Stimulated activated CD4-positive, alpha-beta T cell treated with anti-CD3 and anti-CD28 coated beads, Interleukin-1b, Interleukin-23, amount 100 ng/mL, for 4 hours (primary cell): ENCODE measurements at places on chromosomes 3 and 15.

DNA sequence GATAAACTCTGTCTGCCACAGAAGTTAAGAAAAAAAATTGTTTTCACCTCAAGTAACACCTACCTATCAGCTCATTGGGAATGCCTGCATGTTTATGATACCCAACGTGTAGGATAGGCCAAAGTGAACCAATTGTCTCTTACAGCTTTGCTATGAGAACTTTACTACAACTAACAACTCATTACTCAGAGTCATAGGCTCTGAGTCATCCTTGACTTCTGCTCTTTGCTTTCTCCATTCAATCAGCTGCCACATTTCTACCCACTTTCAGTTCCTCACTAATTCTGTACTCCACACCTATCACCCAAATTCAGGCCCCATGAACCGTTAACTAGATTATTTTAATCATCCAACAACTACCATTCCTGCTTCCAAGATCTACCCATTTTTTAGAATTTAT is 843.9 kb downstream of the TUSC7 start:
- DNase-seq = no peak

DNA sequence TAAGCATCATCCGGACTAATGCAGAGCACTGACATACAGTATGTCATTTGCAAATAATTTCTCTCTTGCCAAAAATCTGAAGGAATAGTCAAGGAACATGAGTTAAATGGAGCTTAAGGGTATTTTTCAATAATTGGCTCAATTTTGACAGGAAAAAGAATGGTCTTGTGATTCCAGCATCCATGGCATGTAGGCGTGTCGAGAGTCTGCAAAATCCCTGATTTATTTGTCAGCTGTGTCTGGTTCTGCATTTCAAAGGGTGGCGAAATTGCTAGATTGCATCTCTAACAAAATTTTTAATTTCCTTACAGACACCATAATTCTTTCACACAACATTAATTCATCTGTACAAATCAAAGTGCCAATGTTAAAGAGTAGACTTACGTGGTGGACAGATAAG is 65.4 kb upstream of the TBC1D23 start:
- DNase-seq = no peak

DNA sequence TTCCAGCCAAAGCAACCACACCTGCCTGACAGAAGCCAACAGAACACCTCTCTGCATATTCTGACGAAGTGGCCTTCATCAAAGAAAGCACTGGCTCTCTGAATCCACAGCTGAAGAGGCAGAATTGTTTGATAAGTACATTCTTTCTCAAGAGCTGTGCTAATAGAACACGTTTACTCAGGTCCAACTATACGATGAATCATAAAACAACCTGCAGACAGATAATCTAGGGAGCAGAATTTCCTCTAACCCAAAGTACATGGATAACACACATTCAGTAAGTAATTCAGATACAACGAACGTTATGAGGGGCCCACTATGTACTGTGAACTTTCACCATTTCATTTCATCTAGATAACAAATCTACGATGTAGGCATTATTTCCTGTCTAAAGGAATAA is 25.4 kb downstream of the ALDH1A2 start:
- DNase-seq = no peak

- no peak for DNase-seq
These were observed 55.3 kb downstream of the TPRA1 start for GRCh38 chr3:127535106-127535785.

- DNase-seq = no peak
These were observed 192.6 kb downstream of the MEX3B start for GRCh38 chr15:81853150-81853748.

DNA sequence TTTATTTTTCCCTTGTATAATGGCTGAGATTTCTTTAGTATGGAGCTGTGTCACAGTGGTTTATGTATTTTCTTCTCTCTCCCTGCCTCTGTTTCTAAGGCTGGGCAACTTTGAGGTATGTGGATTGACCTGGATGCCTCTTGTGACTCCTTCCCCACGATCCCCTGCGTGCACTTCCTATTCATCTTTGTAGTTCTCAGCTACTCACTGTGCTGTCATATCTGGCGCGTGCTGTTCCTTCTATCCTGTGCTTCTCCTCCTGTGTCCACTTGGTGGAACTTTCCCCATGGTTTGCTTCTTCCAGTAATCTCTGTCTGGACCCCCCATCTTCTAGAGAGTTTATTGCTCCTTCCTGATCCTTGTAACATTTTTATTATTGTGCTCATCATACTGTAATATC is 97.3 kb downstream of the AKAP13 start:
- DNase-seq = no peak

GRCh38 chr15:39860200-39860599 is 59.9 kb downstream of the GPR176 start:
- DNase-seq = no peak

GRCh38 chr3:189981668-189982067 is 139.0 kb downstream of the P3H2 start:
- DNase-seq = no peak

GRCh38 chr15:72503147-72503546 is 29.0 kb downstream of the ARIH1 start:
- no peak for DNase-seq

- DNase-seq = no peak
These were observed 11.1 kb downstream of the EFCAB12 start for GRCh38 chr3:129417326-129417725.

DNA sequence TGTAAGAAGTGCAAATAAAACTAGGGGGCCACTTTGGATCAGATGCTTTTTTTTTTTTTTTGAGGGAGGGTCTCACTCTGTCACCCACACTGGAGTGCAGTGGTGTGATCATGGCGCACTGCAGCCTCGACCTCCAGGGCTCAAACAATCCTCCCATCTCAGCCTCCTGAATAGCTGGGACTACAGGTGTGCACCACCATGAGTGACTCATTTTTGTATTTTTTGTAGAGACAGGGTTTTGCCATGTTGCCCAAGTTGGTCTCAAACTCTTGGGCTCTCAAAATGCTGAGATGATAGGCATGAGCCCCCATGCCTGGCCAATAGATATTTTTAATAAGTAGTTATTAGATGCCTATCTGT is 20.8 kb downstream of the CCR1 start:
- no peak for DNase-seq

DNA sequence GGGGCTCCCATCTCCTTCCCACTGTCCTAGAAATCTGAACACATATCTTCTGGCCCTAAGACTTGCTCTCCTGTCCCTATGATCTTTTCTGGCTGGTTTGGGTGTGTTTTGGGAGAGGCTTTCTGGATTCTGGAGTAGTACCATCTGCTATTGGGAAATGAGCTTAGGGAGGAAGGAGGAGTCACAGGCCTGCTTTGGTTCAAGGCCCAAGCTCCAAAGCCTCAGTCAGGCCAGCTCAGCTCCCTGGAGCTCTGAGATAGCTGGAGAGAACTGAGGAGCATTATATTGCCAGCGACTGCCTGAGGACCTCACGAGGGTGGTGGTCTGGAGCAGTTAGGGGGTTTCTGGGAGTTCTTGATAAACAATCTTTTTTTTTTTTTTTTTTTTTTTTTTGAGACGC is 18.7 kb downstream of the RASGRF1 start:
- no peak for DNase-seq

DNA sequence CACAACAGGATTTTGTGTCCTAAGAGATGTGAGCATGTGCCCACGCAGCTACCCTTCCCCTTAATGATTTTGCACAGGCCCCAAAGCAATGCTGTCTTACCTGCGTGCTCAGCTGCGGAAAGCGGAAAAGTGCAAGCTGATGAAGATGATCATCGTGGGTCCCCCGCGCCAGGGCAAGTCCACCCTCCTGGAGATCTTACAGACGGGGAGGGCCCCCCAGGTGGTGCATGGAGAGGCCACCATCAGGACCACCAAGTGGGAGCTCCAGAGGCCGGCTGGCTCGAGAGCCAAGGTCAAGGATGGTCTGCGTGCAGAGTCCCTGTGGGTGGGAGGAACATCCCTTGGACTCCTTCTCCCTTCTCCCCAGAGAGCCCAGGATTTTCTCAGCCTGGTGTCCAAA is 103.1 kb downstream of the LRRK1 start:
- DNase-seq = no peak

GRCh38 chr3:151724576-151725562 is 8.9 kb upstream of the AADACL2 start:
- DNase-seq = no peak

DNA sequence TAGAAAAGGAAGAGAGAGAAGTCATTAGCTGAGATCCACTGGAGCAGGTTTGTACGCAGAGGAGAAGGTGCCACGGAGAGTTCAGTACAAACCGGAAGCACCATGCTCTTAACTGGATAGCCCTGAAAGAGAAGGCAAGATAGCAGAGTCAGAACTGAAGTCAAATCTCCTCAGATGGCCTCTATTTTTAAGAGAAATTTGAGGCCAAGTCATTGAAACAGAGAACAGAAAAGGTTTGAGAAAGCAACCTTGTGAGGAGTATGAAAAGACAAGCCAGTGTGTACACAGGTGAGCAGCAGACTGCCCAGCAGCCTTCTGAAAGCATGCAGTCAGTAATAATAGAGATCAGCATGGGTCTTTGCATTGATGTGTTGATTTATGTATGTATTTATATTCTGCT is 66.1 kb upstream of the SPRED1 start:
- no peak for DNase-seq

GRCh38 chr3:172516318-172517214 is 6.7 kb downstream of the TNFSF10 start:
- no peak for DNase-seq

DNA sequence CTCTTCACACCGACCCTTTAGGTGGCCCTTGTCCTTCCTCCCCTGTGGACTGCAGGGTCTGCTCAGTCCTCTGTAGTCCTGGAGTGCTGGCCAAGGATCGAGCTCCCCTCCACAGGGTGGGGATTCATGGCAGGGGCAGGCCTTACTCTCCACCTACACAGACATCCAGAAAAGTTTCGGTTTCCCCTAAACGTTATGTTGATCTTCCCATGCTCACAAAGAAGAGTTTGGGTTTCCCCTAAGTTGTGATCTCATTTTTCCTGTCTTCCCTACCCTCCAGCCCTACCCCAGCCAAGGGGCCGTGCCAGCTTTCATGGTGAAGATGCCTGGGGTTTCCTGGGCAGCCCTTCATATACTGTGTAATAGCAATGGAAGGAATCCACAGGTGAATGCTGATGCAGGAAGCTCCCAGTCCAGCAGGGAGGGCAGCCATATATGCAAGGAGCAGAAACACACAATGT is 10.3 kb downstream of the STOML1 start:
- DNase-seq = no peak

DNA sequence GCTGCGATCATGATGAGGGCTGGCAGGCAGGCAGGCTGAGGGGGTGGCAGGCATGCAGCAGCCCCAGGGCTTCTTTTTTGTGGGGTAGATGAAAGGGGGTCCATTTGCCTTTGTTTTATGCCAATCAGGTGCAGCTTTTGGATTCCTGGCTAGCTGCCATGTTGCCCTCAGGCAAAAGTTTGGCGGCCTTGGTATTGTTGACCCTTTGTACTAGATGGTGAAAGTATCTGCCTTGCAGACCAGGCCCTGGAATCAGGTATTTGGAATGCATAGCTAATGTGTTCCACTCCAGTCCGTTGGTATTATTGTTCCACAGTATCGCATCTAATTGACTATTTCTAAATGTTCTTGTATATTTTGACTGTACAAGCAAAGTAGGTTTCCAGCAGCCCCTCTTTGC is 35.0 kb downstream of the EEFSEC start:
- DNase-seq = no peak

GRCh38 chr3:141812084-141812483 is 48.9 kb downstream of the GRK7 start:
- no peak for DNase-seq

GRCh38 chr15:82970696-82971095 is 15.3 kb upstream of the RAMAC start:
- DNase-seq = no peak

- no peak for DNase-seq
These were observed 392.8 kb upstream of the LRRC3B start for GRCh38 chr3:26229801-26230200.

DNA sequence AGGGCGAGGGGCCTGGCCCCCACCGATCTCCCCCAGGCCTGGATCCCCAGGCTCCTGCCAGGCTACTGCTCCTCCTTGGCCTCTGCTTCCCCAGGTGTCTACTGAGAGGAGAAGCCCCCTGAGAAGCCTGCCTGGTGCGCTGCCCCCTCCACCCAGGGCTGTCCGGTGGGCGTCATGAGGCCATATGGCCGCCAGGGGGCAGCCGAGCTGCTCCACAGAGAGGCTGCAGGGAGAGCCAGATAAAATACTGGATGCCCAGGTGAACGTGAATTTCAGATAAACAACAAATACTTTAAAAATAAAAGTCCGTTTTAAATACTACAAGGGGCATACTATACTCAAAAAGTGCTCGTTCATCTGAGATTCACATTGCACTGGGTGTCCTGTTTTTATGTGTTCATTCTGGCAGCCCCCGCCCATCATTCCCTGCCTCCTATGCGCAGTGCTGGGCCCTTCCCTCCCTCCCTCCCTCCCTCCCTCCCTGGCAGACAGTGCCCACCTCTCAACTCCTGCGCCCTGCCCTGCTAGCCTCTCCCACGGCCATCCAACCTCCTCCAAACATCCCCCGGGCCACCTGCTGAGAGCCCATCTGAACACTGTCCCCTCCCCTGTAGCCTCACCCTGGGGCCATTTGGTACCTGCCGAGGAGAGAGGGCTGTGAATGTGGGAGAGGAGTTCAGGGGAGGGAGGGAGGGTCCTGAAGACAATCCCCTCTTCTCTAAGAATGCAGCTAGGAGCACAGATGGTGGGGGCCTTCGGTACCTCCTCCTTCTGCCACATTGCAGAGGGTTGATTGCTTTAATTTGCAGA is 29.6 kb downstream of the PSTPIP1 start:
- peak; percentile 59 for DNase-seq

DNA sequence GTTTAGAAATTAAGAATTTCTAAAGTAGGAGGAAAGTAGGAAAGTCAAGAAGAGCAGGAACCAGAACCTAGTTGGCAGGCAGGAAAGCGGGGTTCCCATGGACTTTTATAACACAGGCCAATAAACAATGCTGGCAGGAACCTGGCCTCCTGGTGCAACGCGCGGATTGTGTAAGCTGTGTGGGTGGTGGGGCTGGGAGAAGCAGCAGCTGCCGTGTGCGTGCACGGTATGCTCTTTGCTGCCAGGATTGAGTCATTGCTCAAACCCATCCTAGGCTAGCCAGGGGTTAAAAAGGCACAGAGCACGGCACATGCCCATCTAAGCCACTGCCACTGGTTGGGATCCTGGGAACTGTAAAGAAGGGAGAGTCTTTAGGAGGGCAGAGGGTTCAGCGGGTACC is 209.9 kb upstream of the RGMA start:
- DNase-seq = no peak

- no peak for DNase-seq
These were observed 12.2 kb upstream of the VIPR1 start for GRCh38 chr3:42490243-42490642.

- no peak for DNase-seq
These were observed 112.0 kb downstream of the TMCO5A start for GRCh38 chr15:38046257-38047051.
